ENCODE measurements at places on chromosomes 4 and X. TPM values are rescaled to one million over a fixed set of nuclear protein-coding genes. Genes with fewer than 3 reads are reported as not detected.

ANKRD50 gene
- 20.8 TPM for total RNA-seq

DNA sequence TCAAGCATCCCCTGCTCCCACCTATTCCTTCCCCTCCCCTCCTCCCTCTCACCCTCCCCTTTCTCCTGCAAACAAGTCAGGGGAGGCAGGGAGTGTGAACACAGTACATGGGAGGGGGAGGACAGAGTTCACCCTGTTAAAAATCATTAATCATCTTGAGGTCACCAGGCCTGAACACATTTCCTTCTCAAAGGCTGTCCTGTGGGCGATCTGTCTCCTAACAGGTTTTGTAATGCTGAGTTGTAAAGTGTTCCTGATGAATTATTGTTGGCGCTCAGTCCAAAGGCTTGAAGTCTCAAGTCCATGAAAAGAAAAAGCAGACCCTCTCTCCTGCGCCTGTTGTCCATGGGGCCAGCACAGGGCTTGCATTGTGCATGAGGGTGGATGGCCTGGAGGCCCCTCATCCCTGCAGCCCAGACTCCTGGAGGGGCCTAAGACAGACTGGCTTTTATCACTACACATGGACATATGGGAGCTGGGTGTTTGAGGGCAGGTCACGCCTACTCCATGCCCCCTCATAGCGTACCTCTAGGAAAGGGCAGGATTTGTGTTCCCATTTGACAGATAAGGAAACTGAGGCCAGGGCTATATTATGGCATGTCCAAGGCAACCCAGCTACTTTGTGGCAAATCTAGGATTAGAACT lies 189.1 kb downstream of the RAB28 start:
- no peak for DNase-seq
- no peak overlapping the region for H3K27ac ChIP-seq
- H3K4me3 ChIP-seq = no peak overlapping the region
- H3K36me3 ChIP-seq = no peaks in the 10 kb centered on the region

DNA sequence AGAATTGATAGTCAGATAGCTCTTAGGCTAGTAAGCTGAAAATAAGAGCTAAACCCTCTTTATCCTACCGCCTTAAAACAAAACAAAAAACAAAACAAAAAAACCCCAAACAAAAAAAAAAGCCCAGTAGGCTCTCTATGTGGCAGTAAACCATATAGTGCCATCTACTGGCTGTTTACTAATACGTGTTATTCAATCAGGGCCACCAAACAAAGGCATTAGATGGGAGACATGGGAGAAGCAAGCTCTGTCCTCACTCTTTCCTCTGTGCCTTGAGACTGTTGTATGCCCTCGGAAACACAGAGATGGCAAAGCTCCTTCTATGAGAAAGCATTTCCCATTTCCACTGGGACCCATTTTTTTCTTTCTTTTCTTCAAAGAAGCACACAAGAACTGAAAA lies 148.8 kb upstream of the MID1 start:
- peaks cover 21% of the 10 kb centered on the region for H3K4me1 ChIP-seq
- peak overlapping the region; percentile 81 for H3K4me3 ChIP-seq
- DNase-seq = peak; percentile 40
- peak overlapping the region; percentile 65 for H3K27ac ChIP-seq
- H3K27me3 ChIP-seq = no peaks in the 10 kb centered on the region

DNA sequence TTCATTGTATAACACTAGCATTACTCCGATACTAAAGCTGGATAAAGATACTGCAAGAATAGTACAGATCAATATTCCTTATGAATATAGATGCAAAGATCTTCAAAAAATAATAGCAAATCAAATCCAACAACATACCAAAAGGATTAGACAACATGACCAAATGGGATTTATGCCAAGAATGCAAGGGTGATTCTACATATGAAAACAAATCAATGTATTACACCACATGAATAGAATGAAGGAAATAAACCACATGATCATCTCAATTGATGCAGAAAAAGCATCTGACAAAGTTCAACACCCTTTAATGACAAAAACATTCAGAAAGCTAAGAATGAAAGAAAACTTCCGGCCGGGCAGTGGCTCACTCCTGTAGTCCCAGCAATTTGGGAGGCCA lies 42.8 kb downstream of the CUL4B start:
- peaks cover 31% of the 10 kb centered on the region for H3K36me3 ChIP-seq
- peaks cover 20% of the 10 kb centered on the region for H3K4me1 ChIP-seq
- H3K27ac ChIP-seq = peak overlapping the region; percentile 86
- peak; percentile 57 for DNase-seq
- no peaks in the 10 kb centered on the region for H3K27me3 ChIP-seq

Data from HFFc6 (cell line).